ENCODE measurements at places on chromosomes 6 and 20.
A peak's percentile ranks its signal among the peaks of the same experiment; 100 is the strongest.

DNA sequence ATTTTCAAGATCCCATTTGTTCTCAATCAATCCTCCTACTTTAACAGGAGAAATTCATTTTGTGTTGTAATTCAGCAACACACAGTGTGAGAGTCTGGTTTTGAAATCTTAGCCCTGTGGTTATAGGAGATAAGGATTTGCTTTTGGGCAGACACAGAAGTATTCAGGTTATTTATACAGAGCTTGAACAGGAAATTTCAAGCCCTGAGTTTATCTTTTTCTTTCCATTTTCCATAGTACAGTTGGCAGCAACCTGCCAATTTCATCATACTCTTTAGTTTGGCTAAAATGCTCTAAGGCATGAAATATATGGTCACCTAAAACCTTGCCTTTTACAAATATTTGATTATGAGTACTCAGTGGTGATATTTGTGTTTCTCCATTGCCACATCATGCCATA lies 41.4 kb downstream of the PKIB start:
- no peak for DNase-seq

- peak; percentile 77 for DNase-seq
Measured at GRCh38 chr6:49462927-49463611, at the start of the genes CENPQ and MMUT. Gene CENPQ, plus strand, starts transcription at chr6:49463370. Its CDS starts 6,807 bp downstream, at chr6:49470177. Gene MMUT, minus strand, starts transcription at chr6:49463253. Its CDS starts 3,787 bp downstream, at chr6:49459466.

GRCh38 chr6:126795161-126795560 lies 323.3 kb upstream of the RSPO3 start:
- no peak for DNase-seq

DNA sequence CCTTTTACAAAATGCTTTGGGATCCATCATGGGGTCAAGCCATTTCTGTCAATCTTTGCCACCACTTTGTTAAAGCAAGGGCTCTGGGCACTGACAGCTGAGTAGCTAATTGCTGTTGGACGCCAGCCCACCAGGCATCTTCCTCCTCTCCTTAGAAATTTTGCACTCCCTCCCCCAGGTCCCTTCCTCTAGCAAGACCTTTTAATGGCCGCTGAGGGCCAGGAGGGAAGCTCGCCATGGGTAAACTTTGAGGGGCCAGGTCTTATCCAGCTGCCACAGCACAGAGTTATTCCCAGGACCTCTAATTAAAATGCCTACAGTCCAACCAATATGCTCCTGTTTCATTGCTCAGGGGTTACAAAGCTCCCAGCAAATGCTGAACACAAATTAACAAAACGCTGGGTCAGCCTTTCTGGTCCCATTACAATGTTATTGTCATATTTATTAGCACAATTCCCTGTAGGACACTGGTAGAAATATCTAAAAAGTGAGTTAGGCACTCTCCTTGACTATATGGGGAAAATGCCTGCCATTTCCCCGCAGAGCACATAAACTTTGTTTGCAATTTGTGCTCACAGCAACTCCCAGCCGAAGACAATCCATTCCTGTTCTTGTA lies 16.8 kb downstream of the SCML4 start:
- DNase-seq, result no peak

DNA sequence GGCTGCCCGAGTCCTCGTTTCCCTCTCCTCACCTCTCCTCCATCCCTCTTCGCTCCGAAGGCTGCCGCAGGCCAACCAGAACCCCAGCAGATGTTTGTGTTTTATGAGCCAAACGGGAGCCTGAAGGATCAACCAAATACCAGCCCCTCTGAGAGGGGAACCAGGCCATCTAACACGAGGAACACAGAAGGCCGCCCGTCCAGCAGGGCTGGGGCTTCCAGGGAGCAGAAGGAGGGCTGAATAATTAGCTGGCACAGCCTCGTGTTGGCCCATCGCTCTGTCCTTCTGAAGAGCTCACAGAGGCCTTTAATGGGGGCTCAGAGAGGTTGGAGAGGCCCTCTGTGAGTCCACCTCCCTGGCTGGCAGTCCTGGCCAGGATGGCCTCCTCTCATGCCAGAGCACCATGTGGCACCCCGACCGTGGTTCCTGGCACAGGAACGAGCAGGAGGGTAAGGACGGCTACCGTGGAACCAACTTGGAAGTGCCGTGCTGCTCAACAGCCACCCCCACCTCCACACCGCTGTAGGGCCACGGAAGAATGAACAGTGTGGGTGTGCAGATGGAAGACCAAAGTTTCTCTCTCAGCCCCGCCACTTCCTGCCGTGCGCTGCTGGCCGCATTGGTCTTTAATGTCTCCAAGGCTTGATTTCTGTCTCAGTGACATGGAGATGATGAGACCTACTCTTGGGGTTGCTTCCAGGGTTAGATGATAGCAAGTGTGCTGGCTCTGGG lies 155.2 kb downstream of the SCML4 start:
- no peak for DNase-seq

- no peak for DNase-seq
Measured at GRCh38 chr6:161031721-161032495, 40.3 kb downstream of the MAP3K4 start.

DNA sequence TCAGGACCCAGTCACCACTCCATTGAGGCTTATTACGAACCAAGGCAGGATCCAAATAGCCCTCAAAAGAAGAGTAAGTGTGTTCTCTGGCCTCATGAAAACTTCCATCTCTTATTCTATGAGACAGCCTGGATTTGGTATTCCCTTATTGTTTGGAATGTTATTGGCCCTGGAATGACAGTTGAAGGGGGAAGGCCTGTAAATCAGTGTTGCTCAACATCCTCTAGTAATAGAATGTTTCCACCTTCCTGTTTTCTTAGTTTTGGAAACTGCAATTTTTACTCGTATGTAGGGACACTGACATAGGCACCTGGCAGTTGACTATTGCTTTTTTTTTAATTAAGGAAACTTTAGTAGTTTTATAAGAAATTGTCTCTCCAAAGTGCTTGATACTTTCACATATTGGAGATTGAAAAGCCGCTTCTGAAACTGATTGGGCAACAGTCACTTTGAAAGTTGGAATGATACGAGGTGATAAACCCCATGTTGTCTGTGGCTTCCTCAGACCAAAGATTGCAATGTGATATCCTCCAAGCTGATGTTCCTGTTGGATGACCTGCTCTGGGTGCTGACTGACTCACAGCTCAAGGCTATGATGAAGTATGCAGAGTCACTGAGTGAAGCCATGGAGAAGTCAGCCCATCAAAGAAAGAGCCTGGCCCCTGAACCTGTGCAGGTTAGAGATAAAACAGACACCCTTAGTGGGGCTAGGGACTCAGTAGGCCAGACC lies 43.1 kb downstream of the BLTP3A start:
- DNase-seq, result no peak

DNA sequence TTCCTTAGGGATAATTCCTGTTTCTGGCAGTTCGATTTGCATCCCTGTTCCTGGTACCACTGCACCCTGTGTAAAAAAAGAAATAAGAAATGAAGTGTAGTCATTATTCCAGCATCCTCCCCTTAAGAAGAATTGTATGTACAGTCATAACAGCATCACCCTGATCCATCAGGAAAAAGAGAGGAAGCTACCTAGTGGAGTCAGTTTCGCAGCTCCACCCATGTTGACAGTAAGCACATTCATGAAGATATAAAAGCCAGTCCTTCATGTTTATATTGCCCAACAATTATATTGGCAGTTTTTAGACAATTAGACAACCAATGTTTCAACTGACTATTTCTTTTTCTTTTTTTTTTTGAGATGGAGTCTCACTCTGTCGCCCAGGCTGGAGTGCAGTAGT lies 21.2 kb upstream of the HLA-G start:
- no peak for DNase-seq

All from stimulated activated CD8-positive, alpha-beta memory T cell treated with anti-CD3 and anti-CD28 coated beads, Interleukin-15, amount 100 ng/mL, for 4 hours (primary cell).